ENCODE measurements at places on chromosomes 16 and 17.
A peak's percentile ranks its signal among the peaks of the same experiment; 100 is the strongest.

DNA sequence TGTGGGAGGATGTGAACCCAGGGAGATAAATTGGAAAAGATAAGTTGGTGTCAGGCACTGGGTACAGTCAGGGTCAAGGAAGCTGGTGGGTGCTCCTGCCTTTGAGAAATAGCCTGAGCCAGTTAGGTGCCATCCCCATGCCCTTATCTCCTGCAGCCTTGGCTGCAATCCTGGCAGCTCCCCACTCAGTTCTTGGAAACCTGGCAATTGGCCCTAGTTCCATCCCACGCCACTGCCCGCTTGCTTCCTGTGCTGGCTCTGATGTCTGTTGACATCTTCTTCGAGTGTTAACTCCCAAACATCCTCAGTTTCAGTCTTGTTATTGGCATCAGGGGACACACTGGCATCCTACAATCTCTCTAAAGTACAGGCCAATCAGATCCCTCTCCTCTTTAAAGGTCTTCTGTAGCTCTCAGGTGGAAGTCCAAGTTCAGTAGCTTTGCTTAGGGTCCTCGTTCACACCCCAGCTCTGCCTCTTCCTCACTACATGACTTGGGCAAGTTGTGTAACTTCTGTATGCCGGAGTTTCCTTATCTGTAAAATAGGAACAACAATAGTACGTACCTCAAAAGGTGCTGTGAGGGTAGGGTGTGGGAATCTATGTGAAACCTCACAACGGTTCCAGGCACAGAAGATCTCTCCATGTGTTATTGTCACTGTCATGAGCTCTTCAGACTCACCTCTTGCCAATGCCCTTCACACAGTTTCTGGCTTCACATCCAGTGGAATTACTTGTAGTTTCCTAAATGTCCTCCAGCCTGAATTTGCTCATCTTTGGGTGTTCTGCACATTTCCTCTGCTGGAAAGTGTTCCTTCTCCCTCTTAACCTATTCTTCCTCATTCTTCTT, 13.5 kb upstream of the PRKAR1A start:
- DNase-seq = no peak

- peak; percentile 70 for DNase-seq
Measured at GRCh38 chr17:35073991-35074627, 10.6 kb upstream of the RFFL start.

- no peak for DNase-seq
Measured at GRCh38 chr16:69406780-69407331, 17.6 kb upstream of the CYB5B start.

- peak; percentile 18 for DNase-seq
Measured at GRCh38 chr17:60077672-60078519, 825 bp downstream of the HEATR6 start.

DNA sequence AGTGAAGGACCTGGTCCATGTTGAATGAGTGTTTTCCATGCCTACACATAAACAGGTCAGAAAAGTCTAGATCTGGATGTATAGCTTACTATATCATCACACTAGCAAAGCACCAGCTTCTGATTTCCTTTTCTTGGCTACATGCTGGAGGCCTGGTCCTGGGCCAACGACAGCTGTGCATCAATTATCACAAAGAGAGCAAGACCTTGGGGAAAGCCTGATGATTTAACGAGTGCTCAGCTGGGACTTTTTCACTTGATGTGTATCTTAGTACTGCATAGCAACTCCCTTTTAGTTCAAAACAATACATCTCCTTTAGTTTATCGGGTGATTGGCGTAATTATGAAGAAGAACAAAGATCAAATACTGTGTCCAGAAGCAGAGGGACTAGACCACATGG, 358.2 kb downstream of the KIF2B start:
- no peak for DNase-seq

DNA sequence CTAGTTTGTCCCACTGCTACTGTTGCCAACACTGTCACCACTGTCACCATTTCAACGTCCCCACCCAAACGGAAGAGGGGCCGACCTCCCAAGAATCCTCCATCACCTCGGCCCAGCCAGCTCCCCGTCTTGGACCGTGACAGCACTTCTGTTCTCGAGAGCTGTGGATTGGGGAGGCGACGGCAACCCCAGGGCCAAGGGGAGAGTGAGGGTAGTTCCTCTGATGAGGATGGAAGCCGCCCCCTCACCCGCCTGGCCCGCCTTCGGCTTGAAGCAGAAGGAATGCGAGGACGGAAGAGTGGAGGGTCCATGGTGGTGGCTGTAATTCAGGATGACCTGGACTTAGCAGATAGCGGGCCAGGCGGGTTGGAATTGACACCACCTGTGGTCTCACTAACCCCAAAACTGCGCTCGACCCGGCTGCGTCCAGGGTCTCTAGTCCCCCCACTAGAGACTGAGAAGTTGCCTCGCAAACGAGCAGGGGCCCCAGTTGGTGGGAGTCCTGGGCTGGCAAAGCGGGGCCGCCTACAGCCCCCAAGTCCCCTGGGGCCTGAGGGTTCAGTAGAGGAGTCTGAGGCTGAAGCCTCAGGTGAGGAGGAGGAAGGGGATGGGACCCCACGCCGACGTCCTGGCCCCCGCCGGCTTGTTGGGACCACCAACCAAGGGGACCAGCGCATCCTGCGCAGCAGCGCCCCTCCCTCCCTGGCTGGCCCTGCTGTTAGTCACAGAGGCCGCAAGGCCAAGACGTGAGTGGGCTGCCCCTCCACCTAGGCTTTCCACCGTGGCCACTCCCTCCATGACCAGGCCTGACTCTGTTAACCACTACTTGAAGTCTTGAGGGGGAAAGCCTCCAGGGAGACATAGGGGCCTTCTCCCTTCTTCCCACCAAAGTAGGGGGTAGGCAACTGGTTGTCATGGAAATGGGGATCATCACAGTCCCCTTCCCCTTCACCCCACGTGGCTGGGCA, 9.0 kb upstream of the PHKG2 start:
- DNase-seq = no peak

- DNase-seq = no peak
Measured at GRCh38 chr17:61048376-61049106, 351.1 kb upstream of the TBX2 start.

DNA sequence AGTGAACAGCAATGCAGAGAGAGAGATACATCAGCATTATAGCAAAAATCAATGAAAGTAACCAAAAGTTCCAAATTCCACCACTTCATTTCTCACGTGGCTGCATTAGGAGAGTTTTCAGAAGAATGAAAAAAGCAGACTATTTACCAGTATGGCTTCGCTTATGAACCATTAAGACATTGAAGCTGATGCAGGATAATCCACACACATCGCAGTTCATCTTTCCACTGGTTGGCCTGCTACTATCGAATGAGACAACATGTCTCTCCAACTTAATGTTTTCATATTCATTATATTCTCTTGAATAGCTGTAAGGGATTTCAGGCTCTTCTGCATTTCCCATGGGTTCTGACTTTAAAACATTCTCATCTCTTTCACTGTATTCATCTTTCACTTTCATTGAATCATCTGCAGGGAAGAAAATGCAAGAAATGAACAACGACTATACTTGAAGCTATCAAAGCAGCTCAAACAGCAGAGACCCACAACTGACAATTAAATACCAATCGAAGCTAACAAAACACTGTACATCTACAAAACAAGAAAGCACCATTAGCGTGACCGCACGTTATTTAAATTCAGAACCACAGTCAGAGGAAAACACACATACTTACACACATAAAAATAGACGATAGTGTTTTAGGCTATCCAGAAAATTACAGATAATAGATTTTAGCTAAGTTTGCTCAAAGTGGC, 54.9 kb downstream of the GRB7 start:
- no peak for DNase-seq

- DNase-seq = no peak
Measured at GRCh38 chr16:73067671-73068540, 20.0 kb upstream of the ZFHX3 start.

- no peak for DNase-seq
Measured at GRCh38 chr17:29063992-29064391, 21.1 kb downstream of the PIPOX start.

DNA sequence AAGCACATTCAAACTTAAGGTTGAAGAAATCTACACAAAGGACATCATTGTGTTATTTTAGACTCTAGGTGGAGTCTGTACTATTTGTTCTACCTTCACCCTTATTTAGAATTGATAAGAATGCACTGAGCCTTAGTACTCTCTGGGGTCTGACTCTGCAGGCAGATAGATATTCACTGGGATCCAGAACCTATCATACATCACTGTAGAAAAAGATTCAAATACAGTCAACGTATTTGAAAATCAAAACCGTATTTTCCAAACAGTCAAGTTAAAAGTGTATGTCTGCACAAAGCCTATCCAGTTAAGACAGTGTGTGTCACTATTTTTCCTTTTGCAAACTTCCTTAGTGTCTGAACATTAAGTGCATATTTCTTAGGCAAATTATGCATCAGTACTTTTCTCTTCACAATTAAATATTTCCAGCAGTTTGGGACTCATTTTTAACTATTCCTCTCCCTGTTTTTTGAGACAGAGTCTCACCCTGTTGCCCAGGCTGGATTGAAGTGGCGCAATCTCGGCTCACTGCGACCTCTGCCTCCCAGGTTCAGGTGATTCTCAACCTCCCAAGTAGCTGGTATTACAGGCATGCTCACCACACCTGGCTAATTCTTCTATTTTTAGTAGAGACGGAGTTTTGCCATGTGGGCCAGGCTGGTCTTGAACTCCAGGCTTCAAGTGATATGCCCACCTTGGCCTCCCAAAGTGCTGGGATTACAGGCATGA, 22.3 kb downstream of the MOSMO start:
- DNase-seq = no peak

- DNase-seq = no peak
Measured at GRCh38 chr17:82237746-82238471, 9.1 kb downstream of the SLC16A3 start.
